Activated naive CD8-positive, alpha-beta T cell treated with anti-CD3 and anti-CD28 coated beads, Interleukin-2, amount 50 U/mL, for 16 hours (primary cell): ENCODE measurements at places on chromosomes 2 and 18.

DNA sequence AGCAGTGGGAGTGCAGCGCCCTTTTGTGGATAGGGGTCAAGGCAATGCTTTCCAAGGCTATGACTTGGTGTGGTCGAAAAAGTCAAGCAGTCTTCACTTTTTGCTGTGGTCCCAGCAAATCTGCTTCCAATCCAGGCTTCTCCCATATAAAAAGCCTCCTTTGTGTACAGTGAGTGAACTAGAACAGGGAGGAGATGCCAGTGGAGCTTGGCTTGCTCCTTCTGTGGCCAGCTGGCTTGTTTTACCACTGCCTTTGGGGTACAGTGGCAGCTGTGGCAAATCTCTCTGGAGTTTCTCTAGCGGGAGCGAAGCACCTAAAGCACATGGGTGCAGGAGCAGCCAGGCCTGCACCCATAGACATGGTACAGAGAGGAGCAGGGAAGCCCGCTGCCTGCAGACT is 103.5 kb downstream of the MSH2 start:
- DNase-seq: no peak

DNA sequence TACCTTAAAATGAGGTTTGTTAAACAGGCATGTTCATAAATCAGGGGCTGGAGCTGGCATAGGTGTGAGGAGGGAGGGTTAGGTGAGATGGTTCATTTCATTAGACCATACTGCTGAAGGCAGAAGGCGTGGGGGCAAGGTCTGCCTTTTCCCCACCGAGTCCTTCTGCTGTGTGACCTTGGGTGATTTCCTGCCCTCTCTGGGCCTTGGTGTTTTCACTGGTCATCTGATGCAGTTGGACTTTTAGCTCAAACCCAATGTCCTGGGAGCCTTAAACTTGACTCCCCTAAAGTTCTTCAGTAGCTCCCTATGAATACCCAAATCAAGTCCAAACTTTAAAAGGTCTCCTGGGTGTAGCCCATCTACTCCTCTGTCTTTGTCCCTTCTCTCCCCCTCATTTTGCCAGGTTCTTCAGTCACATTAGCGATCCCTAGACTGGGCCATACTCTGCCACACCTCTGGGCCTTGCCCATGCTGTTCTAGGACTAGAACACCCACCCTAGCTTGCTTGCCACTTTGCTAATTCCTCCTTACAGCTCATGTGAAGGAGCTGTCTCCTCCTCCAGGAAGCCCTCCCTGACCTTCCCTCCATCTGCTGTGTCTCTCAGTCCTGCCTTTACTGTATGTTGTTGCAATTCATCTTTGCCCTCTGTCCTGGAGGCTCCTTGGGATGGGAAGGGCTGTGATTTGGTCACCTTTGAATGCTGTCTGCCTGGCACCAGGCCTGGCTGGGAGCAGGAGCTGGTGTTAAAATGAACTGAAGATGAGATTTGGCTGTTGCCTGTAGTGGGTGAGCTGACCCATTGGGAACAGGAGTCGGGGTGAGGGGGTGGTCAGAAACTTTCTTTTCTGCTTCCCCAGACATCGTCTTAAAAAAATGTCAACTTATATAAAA is 85.4 kb upstream of the HS6ST1 start:
- no peak for DNase-seq

GRCh38 chr2:175575346-175576258 is 394.1 kb upstream of the ATP5MC3 start:
- no peak for DNase-seq

- no peak for DNase-seq
Measured at GRCh38 chr2:120470041-120470965, 124.4 kb downstream of the INHBB start.

DNA sequence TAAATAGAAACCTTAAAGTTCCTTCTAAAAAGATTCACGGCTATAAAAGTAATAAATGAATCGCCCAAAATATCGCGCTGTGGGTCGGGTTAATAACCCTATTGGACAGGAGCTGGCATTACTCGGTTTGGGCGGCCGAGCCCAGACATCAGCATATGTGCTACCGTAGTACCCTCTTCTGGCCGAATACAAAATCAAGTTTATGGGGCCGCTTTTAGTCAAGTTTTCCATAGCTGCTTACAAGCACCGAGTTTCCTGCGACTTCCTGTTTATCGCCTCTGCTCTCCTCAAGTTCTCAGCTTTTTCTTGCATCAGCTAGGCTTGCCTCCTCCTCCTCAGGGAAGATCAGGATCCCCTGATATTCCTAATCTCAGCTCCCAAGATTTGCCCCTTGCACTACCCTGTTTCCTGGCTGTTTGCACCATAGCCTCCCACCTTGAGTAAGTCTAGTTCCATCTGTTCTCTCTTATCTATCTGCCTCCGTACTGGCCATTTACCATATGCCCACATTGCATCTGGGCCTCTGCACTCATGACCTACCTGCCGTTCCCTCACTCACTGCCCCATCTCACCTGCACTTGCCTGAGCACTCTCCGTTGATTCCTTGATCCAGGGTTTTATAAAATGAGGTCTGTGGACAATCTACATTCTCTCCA is 56.1 kb downstream of the SLC35F5 start:
- DNase-seq: peak; percentile 14

GRCh38 chr18:46672062-46672970 is 15.3 kb upstream of the LOXHD1 start:
- DNase-seq: no peak

DNA sequence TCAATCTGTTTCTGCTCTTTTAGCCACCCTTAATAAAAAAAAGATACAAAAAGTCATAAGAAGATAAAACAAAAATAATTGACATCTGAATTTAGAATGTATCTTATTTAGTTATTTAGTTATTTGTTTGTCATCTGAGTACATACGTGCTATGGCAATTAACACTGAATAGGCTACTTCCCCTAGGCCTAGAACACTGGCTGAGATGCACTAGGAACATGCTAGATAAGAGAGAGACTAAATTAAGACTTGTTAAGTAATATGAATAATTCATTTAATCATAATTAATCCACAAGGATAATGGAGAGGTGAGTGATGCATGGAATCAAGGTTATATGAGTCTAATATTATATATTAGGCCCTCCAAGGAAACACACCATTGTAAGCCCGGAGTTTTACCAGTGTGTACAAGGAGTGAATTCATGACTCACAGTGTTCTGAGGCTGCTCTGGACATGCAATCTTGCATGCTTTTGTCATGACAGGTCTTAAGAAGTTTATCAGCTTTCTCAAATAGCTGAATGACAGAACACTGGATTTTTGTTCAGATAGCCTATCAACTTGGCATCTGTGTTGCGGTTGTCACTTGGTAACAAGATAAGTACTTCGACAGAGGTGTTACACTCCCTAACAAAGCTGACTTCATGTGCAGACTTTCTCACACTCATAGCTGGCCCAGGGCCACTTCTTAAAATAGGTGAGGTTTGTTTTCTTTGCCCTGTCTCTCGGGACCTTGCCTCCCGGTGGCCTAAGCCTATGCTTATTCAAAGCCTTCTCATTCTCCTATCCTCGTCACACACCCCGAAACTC is 5.0 kb upstream of the SERPINB2 start:
- no peak for DNase-seq

GRCh38 chr18:28404694-28405093 is 227.8 kb upstream of the CDH2 start:
- DNase-seq: no peak

DNA sequence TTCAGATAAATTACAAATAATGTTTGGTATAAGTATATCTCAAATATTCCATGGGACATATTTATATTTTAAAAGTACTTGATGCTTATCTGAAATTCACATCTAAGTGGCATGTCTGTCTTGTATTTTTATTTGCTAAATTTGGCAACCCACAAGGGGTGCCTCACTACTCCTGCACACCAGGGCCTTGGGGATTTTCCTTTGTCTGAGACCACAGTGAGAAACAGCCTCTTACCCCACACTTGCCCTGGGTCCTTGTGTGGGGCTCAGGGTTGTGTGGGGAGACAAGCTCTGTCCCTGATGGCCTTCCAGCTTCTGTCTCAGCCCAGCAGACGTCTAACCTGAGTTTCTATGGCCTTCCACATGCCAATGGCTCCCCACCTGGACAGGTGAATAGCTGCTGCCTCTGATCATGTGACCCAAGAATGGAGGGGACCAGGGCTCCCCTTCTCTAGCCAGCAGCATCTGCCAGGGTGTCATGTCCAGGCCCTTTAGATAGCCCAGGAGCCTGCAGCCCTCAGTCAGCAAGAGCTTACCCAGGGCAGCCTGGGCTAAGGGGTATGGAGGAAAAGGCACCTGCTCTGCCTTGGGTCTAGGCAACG is 49.5 kb upstream of the MRPL33 start:
- DNase-seq: no peak

GRCh38 chr2:168030862-168031624 is 216.4 kb downstream of the STK39 start:
- no peak for DNase-seq

GRCh38 chr2:179248024-179248348 is 16.6 kb downstream of the SESTD1 start:
- DNase-seq: no peak

DNA sequence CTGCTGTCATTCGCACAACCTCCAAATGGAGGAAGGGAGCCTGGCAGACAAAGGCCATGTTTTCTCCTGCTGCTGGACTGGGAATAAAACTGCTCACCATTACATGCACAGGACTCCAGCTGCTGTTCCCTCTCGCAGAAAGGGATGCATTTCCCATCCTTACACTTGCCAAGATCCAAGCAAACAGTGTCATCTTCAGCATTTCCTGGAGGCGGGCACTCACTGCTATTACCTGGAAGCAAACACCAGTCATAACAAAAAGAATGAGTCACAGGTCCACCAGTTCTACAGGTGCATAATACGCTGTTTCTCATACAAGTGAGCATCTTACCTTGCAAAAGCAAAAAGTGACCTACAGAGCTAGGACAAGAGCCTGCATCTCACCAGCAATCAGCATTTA is 22.7 kb downstream of the IAH1 start:
- DNase-seq: no peak

- DNase-seq: no peak
Measured at GRCh38 chr2:133378928-133379549, 189.2 kb downstream of the NCKAP5 start.

- DNase-seq: no peak
Measured at GRCh38 chr18:40851014-40851429, 1104.0 kb upstream of the PIK3C3 start.

- no peak for DNase-seq
Measured at GRCh38 chr2:23505218-23505983, 120.4 kb downstream of the KLHL29 start.

- DNase-seq: no peak
Measured at GRCh38 chr2:209380293-209380692, 43.6 kb upstream of the MAP2 start.

- no peak for DNase-seq
Measured at GRCh38 chr2:179588486-179589145, 272.8 kb downstream of the ZNF385B start.

- DNase-seq: no peak
Measured at GRCh38 chr2:103232865-103233264, 471.0 kb downstream of the TMEM182 start.

- no peak for DNase-seq
Measured at GRCh38 chr2:56372071-56372656, 188.4 kb downstream of the CCDC85A start.

DNA sequence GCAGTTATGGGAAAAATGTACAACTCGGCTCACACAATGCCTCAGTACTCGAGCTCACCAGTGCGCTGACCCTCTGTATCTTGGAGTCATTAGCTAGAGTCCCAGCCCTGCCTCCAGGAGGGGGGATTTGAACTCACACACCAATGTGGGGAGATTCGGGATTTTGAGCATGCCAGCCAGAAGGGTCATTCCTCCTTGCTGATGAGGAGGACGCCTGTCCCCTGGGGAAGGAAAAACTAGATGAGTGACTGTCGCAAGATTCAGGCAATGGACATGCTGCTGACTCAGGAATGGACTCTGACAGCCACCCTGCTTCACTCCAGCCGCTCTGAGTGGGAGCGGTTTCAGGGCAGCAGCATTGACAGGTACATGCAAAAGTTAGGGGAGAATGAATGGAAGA is 20.6 kb downstream of the FIGN start:
- no peak for DNase-seq

DNA sequence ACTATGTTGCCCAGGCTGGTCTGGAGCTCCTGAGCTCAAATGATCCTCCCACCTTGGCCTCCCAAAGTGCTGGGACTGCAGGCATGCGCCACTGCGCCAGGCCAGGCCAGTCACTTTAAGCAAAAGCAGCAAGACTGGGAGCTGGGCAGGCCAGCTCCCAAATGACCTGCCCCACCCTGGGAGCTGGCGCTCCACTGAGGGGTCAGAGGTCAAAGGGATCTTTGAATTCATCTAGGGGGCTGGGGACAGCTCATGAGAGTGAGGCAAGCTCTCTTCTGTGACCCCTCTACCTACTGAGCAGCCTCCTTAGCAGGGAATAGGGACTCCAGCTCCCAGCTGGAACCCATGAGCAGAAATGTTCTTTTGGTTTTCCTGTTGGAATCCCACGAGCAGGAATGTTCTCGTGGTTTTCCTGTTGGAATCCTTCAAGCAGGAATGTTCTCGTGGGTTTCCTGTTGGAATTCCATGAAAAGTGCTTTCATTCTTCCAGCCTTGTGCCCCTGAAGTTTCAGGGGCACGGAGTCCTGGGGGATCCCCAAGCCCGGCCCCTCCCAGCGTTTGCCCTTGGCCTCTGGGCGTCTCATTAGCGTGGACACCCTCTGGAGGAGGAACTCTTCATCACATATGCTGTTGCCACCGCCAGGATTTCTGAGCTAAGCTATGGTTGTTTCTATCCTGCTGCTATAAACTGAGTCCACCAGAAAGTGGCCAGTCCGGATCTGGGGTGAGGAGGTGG is 162.0 kb upstream of the HAAO start:
- DNase-seq: no peak

DNA sequence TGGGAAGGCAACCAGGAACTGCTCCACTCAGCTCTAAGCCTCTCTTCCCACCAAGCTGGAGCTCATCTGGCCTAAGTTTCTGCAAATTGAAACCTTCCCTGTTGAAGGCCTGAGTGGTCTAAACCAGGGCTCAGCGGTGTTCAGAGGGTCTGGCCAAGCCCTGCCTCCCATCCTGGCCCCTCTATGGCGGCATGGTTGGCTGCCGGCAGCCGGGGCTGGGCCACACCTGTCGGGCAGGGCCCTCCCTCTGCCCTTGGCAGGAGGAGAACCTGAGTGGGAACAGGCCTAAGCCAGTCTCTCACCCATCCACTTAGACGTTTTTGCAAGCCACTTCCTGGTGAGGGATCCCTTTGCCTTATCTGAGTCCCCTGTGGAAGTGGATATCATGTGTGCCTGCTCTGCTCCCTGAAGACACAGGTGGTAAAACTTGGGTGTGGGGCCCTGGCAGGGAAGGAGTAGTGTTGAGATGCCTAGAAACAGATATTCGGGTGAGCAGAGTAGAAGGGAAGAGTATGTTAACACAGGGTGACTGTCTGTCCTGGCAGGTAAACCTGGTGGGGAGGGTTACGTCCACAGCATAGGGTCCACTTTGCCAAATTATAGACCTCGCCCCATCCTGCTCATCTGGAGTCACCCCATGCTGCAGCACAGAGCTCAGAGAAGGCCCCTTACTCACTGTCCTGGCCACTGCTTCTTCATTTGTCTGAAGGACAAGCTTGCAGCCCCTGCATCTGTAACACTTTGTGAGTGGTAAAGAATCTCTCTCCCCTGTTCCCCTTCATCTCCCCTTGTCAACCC is 63.0 kb upstream of the SIX2 start:
- no peak for DNase-seq
